ENCODE measurements at places on chromosomes 4 and X.

DNA sequence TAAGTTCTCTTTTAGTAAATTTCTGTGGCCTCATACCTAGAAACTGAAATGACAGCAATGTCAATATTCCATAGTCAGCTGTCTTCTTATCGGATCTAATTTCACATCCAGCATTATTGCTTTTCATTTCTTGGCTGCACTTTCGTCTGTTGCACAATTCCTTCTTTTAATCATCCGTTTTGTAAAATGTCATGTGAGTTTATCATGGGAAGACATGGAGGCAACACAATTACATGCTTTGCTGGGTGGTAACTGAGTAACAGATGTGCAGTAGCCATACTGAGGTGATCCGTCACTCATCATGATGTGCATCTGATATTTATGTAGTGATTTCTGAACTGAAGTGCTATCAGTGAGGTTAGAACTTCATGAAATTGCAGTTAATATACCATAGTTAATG is 68.3 kb upstream of the SLC7A11 start:
- DNase-seq, result no peak

DNA sequence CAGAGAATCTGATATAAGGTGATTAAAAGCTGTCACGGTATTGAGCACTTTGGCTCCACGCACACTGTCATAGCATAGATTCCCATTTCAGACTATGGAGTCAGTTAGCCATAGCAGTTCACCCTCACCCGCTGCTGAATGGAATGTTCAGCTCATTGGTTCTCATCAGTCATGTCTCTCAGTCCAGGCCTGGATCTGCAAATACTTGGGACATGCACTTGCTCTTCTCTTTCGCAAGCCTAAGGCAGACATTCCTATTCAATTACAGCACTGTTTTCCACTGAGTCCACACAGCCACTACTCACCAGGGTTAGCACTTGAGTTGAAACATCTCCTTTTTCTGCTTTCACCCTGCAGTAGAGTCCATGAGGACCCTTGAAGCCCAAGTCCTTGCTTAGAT is 30.6 kb upstream of the SCML1 start:
- DNase-seq, result no peak

DNA sequence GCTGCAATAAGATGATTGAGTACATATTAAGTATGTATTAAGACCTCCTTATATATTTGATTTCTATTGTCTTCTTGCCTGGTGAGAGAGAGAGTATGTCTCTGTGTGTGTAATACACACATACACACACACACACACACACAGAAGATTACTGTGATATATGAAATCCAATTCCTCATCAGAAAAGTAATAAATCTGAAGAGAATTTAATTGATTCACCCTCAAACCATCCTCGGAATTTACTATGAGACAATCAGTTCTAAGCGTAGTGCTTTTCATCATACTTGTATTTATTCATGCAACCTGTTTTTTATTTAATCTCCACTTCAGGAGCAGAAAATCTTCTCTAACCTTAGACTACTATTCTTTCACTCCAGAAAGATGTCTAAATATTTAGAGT is 62.3 kb upstream of the TLL1 start:
- DNase-seq, result no peak

DNA sequence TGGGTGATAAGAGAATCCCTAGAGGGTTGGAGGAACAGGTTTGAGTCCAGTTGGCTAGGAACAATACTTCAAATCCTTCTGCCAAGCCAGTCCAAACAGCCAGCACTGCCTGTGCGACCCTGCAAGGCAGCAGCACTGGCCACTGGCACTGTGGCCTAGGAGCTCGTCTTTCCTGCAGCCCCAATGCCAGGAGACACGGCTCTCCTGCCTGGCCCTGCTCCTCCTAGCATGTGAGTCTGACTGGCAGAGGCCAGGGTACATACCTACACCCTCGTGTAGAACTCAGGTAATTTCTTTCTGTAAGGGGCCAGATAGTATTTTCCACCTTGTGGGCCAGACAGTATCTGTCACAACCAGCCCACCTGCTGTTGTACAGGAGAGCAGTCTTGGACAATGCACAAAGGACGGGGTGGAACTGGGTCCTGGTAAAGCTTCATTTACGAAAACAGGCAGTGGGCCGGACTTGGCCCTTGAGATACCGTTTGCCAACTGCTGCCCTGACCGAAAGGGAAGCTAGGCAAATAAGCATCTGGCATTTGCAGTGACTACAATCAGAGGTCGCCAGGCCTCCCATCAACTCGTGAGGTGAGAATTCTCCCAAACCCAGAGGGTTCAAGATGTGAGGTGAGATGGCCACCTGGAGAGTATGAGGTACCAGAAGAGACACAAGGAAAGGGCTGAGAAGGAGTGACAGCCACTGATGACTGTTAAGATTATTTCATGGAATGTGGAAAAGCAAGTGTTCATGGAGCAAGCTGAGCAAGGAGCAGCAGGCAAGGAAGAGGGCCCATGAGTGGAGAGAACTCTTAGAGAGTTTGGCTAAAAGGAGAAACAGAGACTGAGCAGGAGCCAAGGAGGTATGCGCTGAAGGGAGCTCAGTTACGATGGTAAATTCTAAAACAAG is 29.8 kb upstream of the IRAK1 start:
- no peak for DNase-seq

DNA sequence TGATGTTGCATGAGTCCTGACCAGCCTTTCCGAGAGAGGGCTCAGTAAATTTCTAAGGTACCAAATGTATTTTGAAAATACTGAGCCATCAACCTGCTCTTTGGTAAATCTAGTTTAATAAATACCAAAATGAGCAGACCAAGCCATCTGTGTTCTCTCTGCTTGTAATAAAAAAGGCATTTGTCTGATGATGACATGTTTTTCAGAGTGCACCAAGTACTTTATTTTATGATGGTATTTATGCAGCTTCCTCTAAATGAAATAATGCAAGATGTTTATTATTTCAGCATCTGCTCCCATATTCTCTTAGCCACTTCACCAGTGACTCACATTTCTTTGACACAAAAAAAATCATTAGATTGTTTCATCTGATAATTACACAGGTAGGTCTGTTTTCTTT is 700.5 kb downstream of the TRIML1 start:
- no peak for DNase-seq

- no peak for DNase-seq
These were observed 10.2 kb upstream of the LONRF3 start for GRCh38 chrX:118964252-118964651.

GRCh38 chr4:158259955-158260575 is 49.8 kb downstream of the TMEM144 start:
- no peak for DNase-seq

DNA sequence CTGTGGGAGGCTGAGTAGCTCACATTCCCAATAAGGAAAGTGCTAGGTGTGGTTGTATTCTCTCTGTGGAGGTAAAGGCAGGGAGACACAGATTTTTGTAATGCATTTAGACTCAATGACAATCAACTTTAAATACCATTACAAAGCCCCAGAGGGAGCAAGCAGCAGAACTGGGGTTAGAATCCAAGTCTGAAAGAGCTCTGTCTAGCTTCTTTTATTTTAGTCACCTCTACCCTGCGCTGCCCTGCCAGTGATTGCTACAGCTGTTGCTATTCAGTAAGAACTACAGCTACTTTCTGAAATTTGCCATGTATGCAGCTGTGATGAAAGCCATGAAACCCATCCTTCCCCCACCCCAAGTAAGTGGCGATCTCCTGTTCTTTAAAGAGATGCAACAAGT is 22.5 kb downstream of the SLC39A8 start:
- DNase-seq, result no peak

DNA sequence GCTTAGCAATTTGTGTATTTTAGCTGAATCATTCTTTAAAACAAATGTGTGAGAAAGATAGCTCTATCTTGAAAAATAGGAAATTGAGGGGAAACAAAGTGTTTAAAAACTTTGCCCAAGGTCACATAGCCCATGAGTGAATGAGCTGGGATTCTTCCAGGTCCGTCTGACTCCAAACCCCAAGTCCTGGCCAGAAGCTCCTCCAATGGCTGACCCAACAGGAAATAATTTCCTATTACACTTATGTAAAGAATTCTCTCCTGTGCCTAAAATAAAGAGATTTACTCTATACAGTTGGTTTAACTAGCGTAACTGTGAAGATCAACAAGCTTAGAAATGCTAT is 287.6 kb downstream of the ARHGAP24 start:
- no peak for DNase-seq

GRCh38 chr4:146857298-146857697 is 88.4 kb downstream of the TTC29 start:
- no peak for DNase-seq

- DNase-seq, result no peak
These were observed 121.3 kb upstream of the AMOT start for GRCh38 chrX:112961981-112962380.

GRCh38 chr4:10085386-10085785 is 31.2 kb downstream of the WDR1 start:
- no peak for DNase-seq

GRCh38 chr4:184968784-184969201 is 49.5 kb upstream of the HELT start:
- DNase-seq, result no peak

GRCh38 chr4:78297116-78297800 is 240.1 kb downstream of the FRAS1 start:
- no peak for DNase-seq

DNA sequence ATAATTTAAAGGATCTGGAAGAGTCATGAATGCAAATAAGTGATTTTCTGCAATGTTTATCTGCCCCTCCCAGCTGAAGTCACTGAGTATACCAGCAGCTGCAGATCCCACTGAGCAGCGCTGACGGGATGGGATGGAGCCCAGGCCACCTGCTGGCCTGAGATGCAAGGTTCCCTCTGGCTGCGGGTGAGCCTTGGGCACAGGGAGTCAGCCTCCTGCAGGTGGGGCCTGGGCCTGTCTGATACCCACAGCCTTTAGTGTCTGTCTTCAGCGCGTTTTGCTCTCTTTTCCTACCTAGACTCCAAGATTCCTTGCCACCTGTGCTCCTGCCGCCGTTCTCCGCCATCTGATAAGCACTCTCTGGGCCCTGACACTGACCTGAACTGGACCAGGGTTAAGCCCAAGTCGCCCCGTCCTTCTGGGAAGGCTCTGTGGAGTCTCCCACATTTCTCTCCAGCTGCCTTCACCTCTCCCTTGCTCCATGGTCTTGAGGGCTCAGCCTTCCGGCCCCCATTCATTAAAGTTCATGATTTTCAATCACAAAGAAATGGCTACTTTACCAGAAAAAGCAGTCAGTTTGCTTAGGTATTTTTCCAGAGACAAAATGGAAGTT is 223.1 kb upstream of the FAT1 start:
- no peak for DNase-seq

GRCh38 chr4:176675810-176676209 is 116.9 kb downstream of the VEGFC start:
- no peak for DNase-seq

GRCh38 chr4:174873931-174874330 is 44.2 kb upstream of the ADAM29 start:
- DNase-seq, result no peak

- DNase-seq, result no peak
These were observed 825.6 kb downstream of the PCDH7 start for GRCh38 chr4:31545755-31546154.

- no peak for DNase-seq
These were observed 1526.2 kb upstream of the IGFBP7 start for GRCh38 chr4:58636381-58636780.

- DNase-seq, result no peak
These were observed 6.3 kb downstream of the KLF3 start for GRCh38 chr4:38670109-38670901.

DNA sequence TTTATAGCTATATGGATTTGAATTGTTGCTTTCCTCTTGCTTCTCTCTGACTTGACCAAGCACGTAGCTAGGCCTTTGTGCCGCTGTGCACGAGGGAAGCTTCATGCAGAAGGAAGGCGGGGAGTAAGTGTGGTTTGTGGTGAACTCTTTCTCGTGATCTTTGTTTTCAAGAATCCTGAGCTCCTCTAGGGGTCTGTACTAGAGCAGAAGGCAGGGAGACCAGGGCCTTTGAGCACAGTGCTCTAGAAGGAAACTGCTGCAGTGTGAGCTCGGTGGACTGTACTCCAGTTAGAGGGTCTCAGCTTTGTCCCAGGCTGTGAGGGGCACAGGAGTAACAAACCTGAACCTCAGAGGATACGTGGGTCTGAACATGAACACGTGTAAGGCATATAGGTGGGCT is 49.0 kb downstream of the AGA start:
- DNase-seq, result no peak

DNA sequence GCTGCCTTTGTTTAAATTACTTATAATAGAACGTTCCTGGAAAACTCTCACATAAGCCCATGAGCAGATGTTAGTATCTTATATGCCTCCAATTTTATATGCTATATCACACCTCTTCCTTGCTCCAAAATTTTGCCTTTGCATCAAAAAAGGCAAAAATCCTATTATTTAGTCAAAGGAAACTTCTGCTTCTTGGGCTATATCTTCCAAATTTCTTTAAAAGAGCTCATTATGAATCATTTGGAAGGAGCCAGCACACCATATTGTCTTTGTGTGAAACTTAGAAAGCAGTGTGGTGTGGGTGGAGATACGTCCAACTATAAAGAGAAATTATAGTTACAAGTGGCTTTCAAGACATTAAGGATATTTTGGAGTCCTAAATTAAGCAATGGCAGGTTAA is 35.7 kb downstream of the NHS start:
- DNase-seq, result no peak

Measured in natural killer cell treated with Interleukin-12 subunit alpha and Interleukin-12 subunit beta and Interleukin-15 and Interleukin-18, amount 100 ng/mL, for 72 hours (primary cell).